KG1 (cell line): ENCODE measurements at places on chromosomes 11 and 22.

- no peak for DNase-seq
Measured at GRCh38 chr11:134978388-134979088, 566.5 kb upstream of the B3GAT1 start.

GRCh38 chr11:8638300-8638699 is 44.2 kb downstream of the TRIM66 start:
- DNase-seq: no peak

DNA sequence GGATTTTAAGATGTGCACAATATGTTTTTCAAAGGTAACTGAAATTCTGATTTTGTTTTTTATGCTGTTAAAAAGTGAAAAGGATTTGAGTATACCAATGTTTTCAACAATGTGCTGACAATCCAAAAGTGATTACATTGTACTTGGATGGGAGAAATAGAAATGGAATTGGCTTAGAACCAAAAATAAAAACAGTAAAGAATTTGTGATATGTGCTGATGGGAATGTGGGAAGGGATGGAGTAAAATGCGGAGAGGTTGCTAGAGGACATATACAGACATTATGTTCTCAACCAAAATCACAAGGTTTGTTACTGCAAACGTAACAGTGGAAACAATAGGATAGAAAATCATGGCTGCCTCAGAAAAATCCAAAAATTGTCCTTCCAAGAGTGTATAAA is 279.3 kb upstream of the TENM4 start:
- DNase-seq: no peak

DNA sequence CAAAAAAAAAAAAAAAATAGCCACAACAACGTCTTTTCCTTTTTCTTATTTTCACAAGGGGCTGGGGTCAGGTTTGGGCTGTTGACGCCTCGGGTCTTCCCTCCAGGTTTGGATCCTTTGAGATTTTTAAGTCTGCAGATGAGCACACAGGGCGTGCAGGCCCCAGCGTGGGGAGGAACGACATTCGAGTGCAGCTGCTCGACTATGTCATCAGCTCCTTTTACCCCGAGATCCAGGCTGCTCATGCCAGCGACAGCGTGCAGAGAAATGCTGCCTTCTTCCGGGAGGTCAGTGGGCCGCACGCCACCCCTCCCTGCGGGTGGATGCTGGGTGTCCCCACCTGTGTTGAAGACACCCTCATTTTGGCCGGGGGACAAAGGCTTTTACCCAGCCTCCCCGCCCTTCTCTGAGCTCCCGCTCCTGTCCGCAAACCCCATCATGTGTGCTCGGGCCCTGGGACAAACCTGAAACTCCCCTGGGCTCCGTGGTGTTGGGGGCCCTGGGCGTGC is 7.7 kb downstream of the SELENOO start:
- no peak for DNase-seq

DNA sequence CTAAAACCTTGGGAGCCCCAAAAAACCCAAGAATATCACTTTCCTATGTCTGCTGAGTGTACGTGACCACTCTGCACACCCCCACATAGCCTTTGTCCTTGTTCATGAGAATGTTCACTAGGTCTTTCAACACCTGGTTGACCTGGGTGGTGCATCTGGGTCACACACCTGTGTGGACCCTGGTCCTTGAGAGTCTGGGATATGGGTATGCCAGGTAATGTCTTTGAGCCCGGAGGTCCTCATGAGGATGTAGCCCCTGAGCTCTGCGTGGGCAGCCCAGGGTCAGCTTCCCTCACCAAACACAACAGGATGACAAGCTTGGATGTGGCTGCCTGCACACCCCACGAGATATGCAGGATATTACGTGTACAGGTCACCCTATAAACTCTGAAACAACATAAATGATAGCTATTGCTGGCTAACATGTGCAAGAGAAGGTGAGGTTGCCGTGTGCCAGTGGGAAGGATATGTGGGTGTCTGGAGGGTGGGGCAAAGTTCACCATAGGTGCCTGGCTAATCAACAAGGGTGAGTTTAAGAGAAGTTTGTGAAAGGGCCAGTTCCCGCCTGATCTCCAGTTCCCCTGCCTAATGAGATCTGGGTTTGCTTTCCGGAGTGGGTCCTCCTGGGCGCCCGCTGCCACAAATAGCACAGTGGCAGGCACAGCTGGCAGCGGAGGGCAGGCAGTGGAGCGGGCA is 1.4 kb upstream of the PPARA start:
- DNase-seq: no peak

- DNase-seq: no peak
Measured at GRCh38 chr11:14906578-14906977, 14.5 kb upstream of the CYP2R1 start.

DNA sequence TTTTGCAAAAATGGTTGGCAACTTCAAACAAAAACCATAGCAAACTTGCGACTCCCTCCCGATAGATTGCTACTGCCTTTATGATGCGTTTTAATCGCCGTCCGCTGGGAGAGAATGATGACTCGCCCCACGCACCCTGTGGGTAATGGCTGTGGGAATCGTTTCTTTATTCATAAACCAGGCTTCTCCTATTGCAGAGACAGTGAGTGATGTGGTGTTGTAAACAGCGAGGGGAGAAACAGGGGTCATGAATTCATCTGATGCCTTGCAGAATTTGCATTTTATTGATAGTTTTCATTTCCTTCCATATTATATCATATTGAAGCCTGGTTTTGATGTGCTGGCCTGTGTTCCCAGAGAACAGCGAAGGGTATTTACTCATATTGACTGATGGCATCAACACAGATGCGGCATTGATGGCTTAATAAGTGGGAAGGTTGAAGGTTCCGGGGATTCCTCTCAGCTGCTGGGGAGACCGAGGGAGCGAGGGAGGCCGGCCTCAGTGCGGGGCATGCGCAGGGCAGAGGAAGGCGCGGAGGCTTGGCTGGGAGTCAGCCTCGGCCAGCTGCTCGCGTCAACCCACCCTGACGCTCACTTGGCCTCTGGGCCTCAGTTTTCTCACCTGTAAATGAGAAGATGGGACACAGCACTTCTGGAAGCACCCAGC is 41.3 kb downstream of the ARHGAP8 start:
- no peak for DNase-seq

DNA sequence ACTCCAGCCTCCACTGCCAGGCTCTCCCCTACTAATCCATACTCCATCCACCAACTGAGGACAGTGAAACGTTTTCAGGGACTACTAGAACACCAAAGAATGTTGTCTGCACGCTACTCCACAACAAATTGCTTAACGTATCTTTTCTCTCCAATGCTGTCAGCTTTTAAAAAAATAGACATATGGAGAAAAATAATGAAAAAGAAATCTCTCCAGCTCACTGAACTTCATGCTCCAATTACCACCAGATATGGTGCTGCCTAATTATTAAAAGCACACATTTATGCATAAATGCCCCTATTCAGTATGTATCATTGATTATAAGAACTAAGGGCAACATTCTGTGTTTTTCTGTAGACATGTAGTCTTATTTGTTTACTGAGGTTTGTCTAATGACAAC is 672.2 kb upstream of the ANO3 start:
- no peak for DNase-seq

DNA sequence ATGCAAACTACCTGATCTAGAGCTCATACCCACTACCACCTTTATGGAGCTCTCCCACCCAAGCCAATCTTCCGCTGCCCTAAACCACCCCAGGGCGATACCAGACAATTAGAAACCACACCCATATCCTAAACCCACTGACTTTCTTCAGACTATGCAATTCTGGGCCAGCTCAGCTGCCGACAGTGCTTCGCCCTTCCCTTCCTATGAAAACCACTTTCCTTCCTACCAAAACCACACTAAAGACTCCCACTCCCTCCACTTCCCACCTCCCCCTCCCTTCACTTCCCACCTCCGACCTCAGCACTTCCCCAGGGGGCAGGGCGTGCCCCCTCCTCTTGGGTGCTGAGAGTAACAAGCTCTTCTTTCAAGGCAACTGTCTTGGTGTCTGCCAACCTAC is 25.1 kb downstream of the B3GAT1 start:
- no peak for DNase-seq

- no peak for DNase-seq
Measured at GRCh38 chr11:119723243-119723951, 5.6 kb downstream of the NECTIN1 start.

DNA sequence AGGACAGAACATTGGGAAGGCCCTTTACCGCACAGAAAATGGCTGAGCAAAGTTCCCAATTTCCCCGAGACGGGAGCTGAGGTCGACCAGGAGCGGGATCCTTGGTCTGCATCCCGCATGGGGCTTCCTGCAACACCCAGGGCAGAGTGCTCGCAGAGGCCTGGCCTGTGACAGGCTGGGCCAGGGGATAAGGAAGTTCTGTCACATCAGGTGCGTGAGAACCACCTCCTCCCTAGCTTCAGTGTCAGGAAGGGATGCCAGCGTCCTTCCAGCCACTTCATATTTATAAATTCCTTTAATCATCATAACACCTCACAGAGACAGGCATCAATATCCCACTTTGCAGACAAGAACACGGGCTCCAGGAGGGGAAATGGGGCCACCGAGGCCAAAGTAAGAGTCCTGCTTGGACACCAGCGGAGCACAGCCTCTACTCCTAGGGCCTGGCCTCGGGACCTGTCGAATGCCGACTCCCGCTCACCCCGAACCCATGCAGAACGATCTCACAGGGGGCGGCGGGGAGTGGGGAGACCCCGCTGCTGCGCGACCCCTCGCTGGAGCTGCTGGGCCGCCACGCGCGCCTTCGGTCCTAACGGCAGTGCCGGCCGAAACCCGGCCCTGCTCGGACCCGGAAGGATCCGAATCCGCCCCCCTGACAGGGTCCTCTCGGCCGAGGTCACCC is 532 bp downstream of the BET1L start:
- DNase-seq: no peak

DNA sequence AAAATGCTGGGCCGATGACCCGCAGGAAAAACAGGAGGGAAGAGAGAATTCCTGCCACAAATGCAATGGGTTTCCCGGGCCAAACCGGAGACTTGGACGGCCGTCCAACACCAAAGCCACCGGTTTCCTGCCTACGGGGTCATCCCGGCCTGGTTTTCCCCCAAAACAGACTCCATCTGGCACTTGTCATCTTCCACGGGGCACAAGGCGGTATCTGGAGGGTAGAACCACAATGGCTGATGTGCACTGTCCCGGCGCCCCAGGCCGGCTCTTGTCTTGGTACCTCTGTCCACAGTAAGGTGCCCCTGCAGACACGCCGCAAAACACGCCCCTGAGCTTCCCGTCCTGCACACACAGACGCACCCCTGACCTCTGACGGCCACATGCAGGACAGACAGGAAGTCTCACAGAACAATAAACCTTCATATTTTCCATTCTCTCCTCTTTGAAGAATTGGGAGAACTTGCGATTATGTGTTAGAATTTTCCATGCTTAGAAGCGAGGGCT is 20.1 kb downstream of the CELSR1 start:
- no peak for DNase-seq

- DNase-seq: no peak
Measured at GRCh38 chr22:43289531-43289963, 53.6 kb downstream of the SCUBE1 start.

DNA sequence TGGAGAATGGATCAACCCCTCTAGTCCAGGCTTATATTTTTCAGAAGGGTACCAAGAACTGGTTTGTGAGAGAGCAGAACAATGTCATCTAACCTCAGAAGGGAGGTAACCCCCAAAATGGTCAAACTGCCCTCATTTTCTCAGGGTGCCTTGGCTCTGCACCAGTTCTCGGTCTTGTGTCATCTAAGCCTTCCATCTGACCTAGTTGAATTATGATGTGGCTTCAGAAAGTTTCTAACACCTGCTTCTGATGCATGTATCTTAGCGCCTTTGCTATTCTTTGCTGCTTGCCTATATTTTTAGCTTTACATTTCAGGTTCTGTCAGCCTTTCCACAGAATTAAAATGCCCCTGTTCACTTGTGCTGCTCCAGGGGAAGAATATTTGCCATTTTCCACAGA is 91.7 kb upstream of the E2F8 start:
- no peak for DNase-seq

DNA sequence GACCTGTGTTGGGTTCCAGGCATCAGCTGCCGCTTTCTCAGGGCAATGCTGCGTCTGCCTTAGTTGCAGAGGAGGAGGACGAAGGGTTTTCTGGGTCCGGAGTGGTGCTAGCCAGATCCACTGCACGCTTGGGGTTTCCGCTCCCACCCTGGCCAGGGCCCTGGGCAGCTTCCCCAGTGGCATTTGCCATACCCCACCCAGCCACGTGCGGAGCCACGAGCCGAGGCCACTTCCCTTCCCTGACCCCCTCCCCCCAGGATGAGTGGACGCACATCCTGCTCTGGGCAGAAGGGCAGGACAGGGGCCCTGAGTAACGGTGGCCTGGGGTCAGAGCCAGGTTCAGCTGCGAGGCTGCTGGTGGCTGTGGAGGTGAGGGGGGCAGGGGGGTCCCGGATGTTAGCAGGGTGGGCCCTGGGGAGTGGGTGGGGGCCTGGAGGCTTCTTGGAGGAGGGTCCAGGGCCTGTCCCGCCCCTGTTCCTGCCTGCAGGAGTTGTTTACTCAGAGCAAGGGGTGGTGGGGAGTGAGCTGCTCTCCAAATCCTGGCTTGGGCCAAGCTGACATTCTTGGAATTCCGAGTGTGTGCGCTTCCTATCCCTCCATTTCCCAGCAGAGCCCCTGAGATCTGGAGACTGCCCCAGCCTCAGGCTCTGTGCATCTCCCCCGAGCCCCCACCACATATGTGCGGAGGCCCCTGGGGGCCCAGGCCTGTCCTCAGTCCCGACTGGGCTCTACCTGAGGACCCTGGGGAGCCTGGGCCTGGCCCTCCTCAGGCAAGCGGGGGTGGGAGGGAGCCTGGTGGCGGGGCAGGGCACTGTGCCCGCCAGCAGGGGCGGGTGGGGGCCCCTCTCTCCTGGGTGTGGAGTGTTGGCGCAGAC is 1.4 kb downstream of the TSPAN4 start:
- DNase-seq: no peak

GRCh38 chr11:7851391-7851790 is 54.6 kb upstream of the OR5P2 start:
- no peak for DNase-seq

GRCh38 chr11:28759311-28759710 is 651.1 kb downstream of the METTL15 start:
- no peak for DNase-seq

DNA sequence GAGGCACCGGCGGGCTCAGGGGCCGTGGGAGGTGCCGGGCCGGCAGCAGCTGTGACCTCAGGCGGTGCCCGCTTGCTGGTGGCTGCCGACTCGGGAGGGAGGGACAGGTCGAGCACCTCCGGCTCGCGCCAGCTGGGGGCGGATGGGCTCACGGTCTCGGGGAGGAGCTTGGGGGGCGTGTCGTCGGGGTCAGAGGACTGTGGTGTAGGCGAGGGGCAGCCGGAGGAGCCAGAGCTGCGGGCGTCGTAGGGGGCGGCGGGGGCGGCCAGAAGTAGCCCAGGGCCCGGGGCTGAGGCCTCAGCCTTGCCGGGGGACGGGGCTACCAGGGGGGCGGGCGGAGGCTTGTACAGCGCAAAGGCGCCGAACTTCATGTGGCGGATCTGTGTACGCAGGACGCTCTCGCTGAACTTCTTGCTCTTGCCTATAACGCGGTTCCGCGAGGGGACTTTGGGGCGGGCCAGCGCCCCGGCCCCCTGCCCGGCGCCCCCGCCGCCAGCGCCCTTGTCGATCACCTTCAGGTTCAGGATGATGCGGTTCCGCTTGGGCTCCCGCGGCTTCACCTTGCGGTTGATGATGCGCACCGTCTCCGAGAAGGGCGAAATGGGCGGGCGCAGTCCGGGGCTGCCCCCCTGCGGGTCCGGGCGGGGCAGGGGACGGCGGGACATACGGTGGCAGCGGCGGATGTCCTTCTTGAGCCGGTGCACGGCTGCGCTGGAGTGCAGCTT is 5.5 kb downstream of the CBX6 start:
- no peak for DNase-seq

- DNase-seq: no peak
Measured at GRCh38 chr11:923691-924405, 1.8 kb upstream of the AP2A2 start.

- no peak for DNase-seq
Measured at GRCh38 chr22:24772493-24773220, 1.9 kb downstream of the PIWIL3 start.
